ENCODE measurements at places on chromosomes 5 and 9.

GRCh38 chr5:38519476-38519875 is 37.0 kb downstream of the LIFR start:
- no peak for DNase-seq

DNA sequence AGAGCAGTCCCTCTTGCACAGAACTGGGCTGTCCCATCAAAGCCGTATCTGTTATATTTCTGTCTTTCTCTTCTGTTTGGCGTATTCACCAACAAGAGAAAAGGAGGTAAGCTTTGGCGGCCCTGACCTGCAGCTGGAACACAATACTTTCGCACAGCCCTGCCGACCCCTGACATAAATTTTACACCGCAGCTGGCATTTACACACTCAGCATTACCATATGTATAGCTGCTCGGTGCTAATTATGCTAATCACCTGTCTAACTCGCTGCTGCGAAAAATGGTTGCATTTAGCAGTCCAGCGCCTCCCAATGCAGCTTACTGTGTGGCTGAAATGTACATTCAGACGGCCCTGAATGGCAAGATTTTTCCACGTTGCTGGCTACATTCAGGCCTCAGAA is 20.8 kb downstream of the PTCH1 start:
- no peak for DNase-seq

- DNase-seq, result no peak
These were observed 70.8 kb upstream of the UNC5A start for GRCh38 chr5:176739461-176740051.

DNA sequence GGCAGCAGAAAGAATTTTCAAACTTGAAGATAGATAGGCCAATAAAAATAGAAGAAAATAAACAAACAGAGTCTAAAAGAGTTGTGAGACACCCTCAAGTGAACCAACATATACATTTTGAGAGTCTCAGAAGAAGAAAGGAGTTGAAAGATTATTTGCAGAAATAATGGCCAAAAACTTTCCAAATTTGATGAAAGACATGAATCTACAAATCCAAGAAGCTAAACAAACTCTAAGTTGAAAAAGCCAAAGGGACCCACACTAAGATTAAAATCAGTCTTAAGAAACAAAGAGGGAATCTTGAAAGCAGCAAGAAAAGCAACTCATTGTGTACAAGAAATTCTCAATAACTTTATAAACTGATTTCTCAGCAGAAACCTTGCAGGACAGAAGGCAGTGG is 137.0 kb downstream of the SAXO1 start:
- DNase-seq, result no peak

DNA sequence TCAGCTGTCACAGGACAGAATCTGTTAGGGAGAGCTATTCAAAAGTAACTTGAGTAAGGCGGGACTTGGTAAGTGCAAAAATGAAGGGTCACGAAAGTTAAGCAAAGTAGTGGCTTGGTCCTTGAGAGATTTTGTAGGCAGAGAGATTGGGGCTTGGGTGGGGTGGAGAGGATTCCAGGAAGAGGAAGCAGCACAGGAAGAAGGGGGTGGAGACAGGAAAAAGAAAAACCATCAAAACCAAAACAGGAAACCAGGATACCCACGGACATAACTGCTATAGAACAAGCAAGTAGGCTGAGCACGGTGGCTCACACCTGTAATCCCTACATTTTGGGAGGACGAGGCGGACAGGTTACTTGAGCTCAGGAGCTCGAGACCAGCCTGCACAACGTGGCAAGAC is 3.7 kb downstream of the ROPN1L start:
- DNase-seq, result no peak

DNA sequence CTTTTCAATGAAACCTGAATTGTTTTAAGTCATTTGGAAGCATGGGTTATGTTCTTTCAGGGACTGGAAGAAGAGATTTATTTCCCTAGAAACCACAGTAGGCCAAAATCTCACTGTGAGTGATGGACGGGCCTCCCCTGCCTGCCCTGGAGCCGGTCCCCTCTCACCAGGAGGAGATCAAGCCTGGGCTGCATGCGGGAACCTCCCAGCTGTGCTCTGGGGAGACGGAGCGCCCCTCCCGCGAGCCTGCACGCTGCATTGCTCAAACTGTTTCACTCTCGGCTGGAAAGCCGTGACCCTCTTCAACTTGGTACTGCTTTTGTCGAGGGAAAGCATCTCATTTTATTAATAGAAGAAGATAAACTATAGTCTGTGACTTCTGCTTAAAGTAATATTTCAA is 85.4 kb downstream of the IRX2 start:
- DNase-seq, result no peak

GRCh38 chr5:32095261-32095671 is 78.9 kb downstream of the GOLPH3 start:
- DNase-seq, result no peak

DNA sequence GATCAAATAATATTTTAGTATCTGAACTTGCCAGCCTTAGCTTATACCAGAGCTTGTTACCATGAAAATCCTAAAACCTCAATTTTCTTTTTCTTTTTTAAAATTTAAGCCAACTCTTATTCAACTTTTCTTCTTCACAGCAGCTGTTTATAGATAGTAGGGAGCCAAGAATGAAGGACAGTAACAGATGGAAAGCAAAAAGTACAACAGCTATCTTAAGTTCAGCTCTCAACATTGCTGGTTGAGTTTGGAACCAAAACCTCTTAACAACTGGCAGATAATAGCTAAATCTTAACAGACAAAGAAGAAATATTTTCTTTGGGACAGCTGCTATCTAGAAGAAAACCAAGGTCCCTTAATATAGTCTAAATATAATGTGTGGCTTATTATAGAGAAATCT is 74.7 kb downstream of the PJA2 start:
- no peak for DNase-seq

DNA sequence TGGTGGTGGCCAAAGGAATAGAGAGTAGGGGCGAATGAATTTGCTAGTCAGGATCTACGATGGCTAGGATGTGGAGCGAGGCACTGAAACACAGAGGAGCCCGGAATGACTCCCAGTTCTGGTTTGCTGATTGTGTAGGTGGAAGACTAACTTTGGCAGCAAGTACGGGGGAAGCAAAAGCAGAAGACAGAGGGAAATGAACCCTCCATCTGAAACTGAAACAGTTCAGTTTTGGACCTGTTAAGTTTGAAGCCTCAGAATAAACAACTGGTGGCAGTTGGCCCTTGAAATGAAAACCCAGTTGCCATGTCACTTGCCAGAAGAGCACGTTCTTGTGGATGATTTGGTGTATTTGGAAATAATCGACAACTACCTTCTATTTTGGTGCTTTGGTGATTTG is 15.4 kb upstream of the SMIM15 start:
- DNase-seq, result no peak

DNA sequence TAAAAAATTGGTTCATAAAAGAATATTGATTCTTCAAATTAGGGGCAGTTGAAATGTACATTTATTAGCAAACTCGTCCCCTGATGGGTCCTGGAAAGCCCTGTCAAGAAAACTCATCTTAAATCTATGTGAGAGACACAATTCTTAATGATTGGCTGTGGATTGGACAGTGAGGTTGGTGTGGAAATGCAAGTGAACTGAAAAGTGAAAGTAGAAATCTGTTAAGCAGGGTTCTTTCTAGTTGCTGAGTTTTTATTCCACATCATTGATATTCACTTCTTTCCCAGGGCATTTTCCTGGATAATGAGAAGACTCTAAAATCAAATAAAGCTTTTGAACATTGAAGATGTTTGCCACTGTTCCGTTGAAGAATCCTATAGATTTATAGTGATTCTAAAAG is 292.4 kb downstream of the MAST4 start:
- DNase-seq, result peak; percentile 26

GRCh38 chr5:100758780-100759179 is 144.3 kb downstream of the ST8SIA4 start:
- DNase-seq, result no peak

DNA sequence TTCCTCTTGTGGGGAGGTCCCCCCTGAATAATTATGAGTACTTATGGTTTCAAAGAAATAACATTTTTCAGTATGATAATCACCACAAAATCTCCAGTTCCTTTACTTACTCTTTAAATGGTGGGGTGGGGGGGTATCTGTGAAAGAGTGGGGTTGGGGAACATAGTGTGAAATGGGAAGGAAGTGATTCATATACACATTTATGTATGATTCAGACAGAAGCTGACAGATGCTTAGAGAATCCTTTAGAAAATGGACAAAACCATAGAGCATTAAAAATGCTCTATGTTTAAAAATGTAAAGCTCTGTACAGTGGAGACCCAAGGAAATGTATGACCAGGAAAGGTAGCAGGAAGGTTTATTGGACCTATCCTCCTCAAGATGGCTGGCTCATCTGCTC is 267.5 kb upstream of the GRIA1 start:
- DNase-seq, result peak; percentile 27

GRCh38 chr9:120886490-120886967 is 9.5 kb upstream of the PHF19 start:
- peak; percentile 72 for DNase-seq

GRCh38 chr9:83920469-83920926 is 734 bp downstream of the KIF27 start:
- peak; percentile 56 for DNase-seq

DNA sequence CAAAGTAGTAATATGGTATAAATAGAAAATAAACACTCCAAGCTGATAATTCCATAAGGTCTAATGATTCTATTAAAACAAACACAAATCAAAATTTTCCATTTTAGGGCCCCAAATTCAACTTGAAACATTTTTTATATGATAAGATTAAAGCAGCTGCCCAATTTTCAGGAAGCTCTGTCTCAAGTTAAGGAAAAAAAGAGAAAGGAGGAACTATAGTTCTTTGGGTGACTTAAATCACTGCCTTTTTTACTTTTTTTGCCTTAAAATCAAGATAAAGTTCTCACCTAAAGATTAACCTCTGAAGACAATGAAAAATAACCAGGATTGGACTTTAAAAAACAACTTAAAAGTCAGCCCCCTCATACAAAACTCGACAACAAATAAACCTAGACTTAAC is 76.0 kb upstream of the IFNE start:
- no peak for DNase-seq

- DNase-seq, result no peak
These were observed 362.8 kb downstream of the NPR3 start for GRCh38 chr5:33073881-33074327.

DNA sequence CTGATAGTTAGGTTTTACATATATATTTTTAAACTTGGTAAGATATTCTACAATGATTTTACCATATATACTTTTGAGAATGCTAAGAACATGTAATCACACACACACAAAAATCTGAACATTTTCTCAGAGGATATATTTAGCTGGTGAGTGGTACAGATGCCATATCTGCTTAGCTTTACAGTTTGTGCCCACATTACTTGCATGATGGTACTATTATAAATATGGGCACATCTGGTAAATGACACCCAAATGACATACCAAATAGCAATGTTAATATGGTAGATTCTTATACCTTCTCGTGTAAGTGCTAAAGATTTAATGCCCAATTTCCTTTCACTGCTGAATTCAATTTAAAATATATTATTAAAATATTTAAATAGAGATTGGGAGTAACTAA is 56.6 kb downstream of the LSM11 start:
- DNase-seq, result no peak

DNA sequence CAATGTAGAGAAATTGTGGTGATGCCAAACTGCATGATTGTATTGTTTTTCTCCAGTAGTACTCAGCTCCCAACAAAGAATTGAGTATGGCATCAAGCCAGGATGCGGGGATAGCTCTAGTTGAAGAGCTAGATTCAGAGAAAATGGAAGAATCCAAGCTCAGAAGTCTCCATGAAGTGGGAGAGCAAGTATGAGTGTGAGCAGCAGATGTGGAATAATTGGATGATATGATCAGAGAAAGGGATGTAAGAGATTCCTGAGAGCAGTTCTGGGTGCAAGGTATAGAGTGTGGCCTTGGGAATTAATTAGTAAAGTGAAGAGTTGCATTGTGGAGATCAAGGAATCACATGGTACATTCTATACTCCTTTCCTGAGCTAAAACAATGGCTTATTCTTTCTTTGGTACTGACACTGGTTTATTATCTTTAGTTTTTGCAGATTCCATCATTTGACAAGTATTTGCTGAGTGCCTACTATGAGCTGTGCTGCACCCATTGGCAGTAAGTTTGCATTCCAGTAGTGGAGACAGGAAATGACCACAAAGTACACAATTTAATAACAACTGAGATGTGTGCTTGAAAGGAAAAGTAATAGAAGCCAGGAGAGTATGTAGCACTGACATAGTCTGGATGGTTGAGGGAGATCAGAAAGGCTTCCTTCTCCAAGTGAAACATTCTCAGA is 177.1 kb downstream of the CPLANE1 start:
- DNase-seq, result peak; percentile 96

- no peak for DNase-seq
These were observed 88.7 kb downstream of the DAP start for GRCh38 chr5:10672146-10673016.

DNA sequence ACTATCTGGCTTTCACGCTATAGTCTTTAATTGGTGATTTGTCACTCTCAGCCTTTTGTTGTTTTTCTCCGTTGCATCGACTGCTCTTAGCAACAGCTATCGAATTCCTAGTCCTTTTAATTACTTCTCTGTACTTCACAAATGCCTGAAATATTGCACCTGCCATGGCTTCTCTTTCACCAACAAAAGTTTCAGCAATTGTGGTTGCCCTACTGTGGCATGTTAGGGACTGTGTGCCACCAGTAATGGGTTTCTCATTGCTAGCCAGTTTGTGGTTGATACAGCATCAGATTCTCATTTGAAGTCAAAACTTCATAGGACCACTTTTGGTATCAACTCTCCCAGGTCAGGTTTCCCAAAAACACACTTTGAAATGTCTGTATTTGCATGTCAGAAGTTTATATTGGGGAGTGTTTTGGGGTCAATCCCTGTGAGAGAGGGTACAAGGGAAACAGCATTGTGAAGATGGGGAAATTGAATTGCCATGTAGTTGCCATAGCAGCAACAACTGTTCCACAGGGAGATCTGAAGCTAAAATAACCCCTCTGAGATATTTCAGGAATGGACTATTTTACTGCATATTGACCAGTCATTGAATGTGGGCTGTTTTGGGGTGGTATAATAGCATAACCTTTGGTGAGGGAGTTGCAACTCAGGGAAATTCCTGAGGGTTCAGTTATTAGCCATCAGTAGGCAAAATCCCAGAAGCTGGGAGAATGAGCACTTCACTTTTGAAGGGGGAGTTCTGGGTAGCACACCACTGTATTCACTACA is 99.2 kb downstream of the WDR70 start:
- no peak for DNase-seq

DNA sequence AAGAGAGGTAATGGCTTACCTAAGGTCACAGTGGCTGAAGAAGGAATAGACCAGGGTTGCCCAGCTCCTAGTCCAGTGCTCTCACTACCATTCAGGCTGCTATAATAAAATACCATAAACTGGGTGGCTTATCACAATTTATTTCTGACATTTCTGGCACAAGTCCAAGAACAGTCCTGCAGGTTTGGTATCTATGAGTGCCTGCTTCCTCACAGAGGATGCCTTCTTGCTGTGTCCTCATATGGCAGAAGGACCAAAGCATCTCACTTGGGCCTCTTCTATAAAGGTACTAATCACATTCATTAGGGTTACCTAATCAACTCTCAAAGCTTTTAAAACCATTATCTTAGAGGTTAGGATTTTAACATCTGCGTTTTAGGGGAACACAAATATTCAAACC is 17.2 kb downstream of the STARD4 start:
- no peak for DNase-seq

Measured in fibroblast of lung (primary cell).